ENCODE measurements at places on chromosomes 6 and 20.

GRCh38 chr6:99821164-99821563 lies 172.9 kb downstream of the MCHR2 start:
- no peak for DNase-seq

DNA sequence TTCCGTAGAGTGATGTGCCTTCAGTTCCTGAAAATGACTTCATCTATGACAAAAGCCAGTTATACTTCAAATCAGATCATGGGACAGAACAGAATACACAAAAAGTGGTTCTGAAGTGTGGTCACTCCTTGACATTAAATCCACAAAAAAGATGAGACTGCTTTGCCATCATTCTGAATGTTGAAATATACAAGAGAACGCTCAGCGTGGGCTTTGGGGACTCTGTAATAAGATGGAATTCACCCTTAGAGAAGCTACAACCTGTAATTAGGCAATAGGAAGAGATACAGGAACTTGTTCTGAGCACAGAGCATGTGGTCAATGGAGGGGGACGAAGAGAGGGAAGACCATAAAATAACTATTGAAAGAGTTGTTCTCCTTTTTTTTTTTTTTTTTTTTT lies 184.3 kb downstream of the CARMIL1 start:
- no peak for DNase-seq

DNA sequence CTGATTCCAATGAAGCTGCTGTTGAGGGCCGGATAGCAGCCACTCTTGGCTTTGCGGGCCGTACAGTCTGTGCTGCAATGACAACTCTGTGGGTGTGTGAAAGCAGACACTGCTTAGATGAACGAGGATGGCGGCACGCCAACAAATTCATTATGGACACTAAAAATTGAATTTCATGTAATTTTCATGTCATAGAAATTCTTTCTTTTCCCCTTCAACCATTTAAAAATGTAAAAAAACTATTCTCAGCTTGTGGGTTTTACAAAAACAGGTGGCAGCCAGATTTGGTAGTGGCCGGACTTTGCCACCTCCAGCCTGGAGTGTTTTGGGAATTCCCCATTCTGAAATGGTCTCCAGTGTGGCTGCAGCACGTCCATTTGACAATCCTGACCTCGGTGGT lies 26.0 kb downstream of the MAS1 start:
- no peak for DNase-seq

- no peak for DNase-seq
Observed at GRCh38 chr6:44010411-44011349, 116.6 kb downstream of the MRPL14 start.

GRCh38 chr6:81511423-81511822 lies 241.1 kb downstream of the TENT5A start:
- no peak for DNase-seq

DNA sequence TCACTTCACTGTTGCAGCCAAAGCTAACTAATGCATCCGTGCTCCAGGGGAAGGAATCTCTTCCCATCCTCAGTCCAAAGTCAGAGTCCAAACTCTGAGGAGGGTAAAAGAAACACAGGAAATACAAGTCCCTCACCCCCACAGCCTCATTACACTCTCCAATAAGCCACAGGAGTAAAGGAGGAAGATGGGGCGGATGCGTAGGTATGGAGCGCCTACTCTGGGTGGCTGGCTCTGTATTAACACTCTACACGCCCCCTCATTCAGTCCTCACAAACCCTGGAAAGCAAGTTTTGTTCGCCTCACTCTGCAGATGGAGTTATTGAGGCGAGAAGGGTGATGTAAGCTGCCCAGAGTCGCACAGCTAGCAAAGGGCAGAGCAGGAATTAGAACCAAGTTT lies 242.9 kb downstream of the NRN1 start:
- no peak for DNase-seq

DNA sequence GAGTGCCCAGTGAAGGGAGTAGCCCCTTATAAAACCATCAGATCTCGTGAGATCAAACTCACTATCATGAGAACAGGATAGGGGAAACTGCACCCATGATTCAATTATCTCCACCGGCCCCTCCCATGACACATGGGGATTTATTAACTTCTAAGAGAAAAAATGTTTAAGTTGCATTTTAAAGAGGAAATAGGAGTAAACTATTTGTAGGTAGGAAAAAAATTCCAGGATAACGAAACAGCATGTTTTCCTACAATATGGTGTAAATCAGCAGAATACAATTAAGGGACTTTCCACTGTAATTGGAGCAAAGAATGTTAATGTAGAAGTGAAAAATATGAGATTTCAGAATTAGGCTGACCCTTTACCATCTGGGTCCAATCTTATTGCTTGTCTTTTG lies 63.9 kb downstream of the FBXO5 start:
- no peak for DNase-seq

GRCh38 chr6:37381579-37381978 lies 27.8 kb downstream of the RNF8 start:
- DNase-seq = no peak

- no peak for DNase-seq
Observed at GRCh38 chr6:7261032-7261841, 51.8 kb downstream of the SSR1 start.

- no peak for DNase-seq
Observed at GRCh38 chr6:160428069-160428430, 79.9 kb downstream of the SLC22A3 start.

GRCh38 chr6:79127660-79128059 lies 49.6 kb upstream of the PHIP start:
- DNase-seq = no peak

DNA sequence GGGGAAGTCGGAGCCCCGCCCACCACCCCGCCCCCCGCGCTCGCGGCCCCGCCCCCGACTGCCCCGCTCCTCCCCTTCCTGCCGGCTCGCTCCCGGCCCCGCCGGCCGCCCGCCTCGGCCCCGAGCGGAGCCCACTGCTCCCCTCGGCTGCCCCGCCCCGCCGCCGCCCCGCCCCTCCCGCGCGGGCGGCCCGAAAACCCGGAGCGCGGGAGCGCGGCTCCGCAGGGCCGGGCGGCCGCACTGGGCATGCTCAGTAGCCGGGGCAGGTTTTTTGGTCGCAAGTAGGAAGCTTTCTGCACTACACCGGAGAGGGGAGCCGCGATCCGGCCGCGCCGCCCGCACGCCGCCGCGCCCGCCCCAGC lies at the start of gene CDYL:
Gene CDYL, plus strand, starts transcription at position 274 of the 362 bp plus-strand sequence. CDS start 380 bp downstream, outside the sequence.
- no peak for DNase-seq

DNA sequence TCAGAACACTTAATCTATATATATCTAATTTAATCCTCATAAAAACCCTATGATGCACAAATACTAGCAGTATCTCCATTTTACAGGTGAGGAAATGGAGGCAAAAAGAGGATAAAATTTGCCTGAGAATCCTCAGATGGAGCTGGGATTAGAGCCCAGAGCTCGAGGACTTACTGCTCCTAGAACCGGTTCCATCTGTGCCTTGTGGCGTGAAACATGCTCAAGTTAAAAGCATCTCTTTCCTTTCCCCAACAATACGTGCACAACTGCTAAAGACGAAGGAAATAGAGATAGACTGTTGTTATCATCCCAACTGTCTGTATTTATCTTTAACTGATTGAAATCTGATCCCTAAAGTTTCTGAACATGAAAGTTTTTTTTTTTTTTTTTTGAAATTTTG lies 367.6 kb upstream of the SOX4 start:
- DNase-seq = no peak

- DNase-seq = no peak
Observed at GRCh38 chr6:6046716-6047115, 40.0 kb upstream of the NRN1 start.

- no peak for DNase-seq
Observed at GRCh38 chr20:45426320-45427016, 10.5 kb downstream of the PIGT start.

DNA sequence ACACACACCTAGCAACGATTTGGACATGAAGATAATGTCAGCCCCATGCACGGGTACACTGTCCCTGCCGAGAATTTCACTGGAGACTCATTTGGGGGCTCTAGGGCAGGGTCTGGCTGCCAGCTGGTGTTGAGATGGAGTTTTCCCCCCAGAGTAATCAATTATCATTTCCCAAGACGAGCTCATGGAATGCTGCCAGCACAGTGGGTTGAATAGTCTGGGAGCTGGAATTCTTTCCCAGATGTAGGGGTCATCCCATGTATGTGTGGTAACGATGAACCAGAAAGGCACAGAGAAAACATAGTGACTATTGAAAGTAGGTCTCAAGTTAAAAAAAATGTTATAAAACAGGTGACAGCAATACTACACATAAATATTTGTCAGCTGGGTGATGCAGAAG lies 579.9 kb downstream of the MAFB start:
- no peak for DNase-seq

GRCh38 chr20:52190437-52191131 lies 995 bp downstream of the ZFP64 start:
- no peak for DNase-seq

GRCh38 chr6:154503658-154504057 lies 6.8 kb downstream of the CNKSR3 start:
- no peak for DNase-seq

- no peak for DNase-seq
Observed at GRCh38 chr6:168559574-168560098, 118.7 kb downstream of the SMOC2 start.

DNA sequence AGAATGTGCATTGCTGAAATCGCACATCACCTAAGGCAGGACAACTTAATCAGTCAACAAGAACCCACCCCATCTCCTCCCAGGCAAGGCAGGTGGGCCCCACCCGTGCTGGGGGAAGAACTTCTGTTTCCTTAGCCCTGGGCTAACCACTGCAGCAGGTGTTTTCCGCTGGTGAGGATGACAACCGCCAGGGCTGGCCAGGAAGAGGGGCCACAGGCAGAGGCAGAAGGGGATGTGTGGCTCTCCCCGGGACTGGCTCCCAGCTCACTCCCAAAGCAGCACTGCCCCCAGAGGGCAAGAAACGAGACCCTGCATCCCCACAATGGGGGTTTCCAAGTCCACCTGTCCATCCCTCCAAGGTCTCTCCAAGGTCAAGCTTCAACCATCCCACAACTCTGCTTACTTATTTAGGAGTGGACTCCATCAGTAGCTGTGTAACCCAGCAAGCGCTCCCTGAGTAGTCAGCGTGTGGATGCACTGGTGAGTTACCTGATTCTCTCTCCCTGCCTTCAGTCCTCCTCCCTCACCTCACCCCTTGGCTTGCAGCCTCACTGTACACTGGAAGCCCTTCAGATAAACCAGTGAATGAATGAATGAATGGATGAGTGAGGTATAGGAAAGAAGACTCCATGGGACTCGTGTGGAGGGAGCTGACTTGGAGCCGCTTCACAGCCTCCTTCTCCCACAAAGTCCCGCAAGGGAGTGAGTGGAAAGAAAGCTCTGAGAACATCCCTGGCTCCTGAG lies 168.2 kb upstream of the CST7 start:
- no peak for DNase-seq

DNA sequence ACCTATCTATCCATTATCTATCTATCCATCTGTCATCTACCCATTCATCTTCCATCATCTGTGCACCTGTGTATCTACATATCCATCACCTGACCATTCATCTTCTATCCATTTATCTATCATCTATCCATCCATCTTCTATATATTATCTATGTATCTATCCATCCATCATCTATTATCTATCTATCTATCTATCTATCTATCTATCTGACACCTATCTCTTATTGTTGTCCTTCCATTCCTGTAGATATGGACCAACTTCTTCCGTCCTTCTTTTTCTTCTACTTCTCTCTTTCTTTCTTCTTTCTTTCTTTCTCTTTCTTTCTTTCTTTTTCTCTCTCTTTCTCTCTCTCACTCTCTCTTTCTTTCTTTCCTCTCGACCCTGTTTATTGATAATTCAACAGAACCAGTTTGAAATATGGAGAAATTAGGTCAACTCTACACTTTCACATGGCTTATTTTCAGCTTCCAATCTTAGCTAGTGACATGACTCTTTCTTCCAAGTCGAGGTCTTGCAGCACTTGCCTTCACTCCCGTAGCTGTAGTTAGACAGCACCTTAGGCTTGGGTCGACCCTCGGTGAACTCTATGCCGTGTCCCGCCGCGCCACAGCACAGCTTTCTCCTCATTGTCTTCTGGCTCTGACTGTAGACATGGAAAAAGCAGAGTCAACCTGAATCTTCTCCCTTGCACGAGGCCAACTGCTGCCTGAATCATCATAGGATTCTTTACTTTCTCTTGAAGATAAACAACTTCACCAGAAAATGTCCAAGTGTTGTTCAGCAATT lies 110.4 kb upstream of the EXOC2 start:
- no peak for DNase-seq

DNA sequence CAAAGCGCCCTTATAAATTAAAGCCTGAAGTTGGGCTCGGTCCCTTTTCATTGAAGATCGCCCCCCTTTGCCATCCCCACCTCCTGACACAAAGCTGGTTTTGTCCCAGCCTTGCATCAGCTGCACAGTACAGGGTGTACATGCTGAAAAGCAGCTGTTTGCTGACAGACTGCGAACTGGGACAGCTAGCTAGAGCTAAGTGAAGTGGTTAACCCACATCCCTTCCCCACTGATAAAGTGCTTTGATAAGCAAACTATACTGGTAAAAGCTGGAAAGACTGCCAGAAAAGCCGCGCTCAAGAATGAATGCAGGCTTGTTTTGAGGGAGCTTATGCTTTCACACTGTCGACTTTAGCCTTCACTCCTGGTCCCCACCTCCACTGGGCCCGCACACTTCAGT lies 207.3 kb downstream of the GMDS start:
- DNase-seq = no peak

DNA sequence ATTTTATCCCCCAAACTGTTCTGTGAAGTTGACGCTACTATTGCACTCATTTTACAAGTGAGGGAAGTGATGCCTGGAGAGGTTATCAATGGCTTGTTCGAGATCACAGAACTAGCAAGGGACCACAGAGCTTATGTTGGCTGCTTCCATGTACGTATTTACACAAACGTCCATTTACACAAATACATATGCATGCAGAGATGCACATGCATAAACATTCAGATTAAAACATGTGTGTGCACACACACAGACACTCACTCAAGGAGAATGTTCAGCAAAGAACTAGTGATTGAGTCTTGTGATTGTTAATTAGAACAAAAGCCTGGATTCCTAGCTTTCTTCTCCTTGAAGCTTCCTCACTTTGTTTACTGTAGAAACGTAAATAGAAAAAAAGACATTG lies 321.5 kb upstream of the CHD6 start:
- no peak for DNase-seq

- DNase-seq = no peak
Observed at GRCh38 chr6:81562169-81562568, 190.3 kb downstream of the TENT5A start.

DNA sequence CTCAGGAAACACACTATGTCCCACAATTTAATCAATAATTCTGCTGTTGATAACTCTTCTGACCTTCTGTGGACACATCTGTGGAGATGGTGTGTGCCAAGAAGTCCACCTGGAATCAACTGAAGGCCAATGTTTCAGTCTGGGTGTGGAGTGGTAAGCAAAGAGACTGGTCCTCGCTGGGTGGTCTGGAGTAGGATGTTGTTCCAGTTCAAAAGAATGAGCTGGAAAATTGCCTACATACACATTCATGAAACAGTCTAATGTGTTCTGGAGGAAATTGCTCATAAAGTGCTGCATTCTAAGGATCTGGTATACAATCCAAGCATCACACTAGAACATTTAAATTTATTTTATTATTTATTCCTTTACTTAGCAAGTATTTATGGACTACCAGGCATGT lies 33.9 kb upstream of the TBX18 start:
- DNase-seq = no peak

- no peak for DNase-seq
Observed at GRCh38 chr6:51960419-51960818, 127.0 kb downstream of the PKHD1 start.
